Inflammatory macrophage treated with lipopolysaccharide for 1 hour (primary cell): ENCODE measurements at places on chromosomes 6 and 20.

DNA sequence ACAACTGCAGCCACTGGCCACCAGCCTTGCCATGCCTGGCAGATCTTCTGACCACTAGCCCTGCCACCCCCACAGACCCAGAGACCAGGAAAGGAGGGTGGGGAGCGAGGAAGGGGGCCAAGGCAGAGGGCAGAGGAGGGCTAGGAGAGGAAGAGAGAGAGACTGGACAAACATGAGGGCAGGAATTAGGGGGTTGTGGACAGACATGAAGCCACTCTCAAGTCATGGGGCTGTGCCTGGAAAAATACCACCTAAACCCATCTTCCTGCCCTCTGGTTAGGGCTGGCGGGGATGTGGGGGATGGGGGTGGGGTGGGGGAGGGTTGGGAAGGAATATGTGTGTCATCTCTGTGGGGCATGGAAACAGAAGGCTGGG is 1.4 kb upstream of the SLC29A1 start:
- no peak for DNase-seq

- no peak for DNase-seq
Observed at GRCh38 chr6:94372229-94372628, 952.9 kb upstream of the EPHA7 start.

DNA sequence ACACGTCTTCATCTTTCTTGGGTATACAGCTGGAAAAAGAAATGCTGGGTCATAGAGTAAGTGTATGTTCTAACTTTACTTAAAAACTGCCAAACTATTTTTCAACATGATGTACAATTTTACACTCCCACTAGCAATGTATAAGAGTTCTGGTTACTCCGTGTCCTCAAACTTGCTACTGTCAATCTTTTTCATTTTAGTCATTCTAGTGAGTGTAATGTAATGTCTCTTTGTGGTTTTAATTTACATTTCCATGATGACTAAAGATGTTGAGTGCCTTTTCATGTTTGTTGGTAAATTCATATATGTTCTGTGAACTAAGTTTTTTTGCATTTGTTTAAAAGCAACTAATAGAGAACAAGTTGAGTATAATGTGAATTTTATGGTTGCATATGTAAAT is 43.9 kb downstream of the ATG5 start:
- no peak for DNase-seq

GRCh38 chr6:120938164-120938875 is 396.0 kb downstream of the TBC1D32 start:
- DNase-seq, result no peak

DNA sequence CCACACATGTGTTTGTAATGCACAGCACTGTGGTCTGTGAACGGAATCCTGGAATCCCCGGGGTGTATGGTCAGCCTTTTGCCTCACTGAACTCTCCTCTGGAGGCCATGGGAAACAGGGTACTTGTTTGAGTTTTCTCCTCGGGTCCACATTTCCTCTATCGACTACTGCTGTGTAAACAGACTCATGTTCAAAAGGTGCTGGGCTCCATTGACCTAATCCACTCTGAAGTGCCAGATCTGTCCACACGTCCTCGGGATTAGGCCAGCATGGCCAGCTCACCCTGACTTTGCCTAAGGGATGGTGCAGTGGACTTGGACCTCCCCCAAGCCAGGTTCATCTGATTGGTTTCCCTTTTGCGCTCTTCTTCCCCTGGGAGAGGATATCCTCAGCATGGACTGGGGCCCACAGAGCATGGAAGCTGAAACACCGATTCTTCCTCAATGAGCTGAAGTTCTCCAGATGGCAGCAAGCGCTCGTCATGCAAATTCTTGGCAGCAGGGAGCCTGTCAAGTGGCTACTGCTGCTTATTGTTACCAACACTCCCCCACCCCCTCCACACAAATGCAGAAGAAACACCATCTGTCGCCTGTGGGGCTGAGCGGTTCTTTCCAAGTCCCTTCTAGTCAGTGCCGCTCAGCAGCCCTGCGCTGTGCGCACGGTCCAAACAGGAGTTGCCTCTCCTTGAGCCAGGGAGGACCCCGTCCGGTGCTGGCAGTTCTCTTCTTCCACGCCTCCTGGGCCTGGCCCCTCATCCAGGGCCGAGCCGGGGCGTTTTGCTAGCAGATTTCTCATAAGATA is 292.6 kb upstream of the MARCKS start:
- DNase-seq, result peak; percentile 51

GRCh38 chr6:53906103-53906502 is 111.3 kb downstream of the LRRC1 start:
- no peak for DNase-seq

GRCh38 chr6:42264162-42264851 is 46.6 kb upstream of the MRPS10 start:
- no peak for DNase-seq

DNA sequence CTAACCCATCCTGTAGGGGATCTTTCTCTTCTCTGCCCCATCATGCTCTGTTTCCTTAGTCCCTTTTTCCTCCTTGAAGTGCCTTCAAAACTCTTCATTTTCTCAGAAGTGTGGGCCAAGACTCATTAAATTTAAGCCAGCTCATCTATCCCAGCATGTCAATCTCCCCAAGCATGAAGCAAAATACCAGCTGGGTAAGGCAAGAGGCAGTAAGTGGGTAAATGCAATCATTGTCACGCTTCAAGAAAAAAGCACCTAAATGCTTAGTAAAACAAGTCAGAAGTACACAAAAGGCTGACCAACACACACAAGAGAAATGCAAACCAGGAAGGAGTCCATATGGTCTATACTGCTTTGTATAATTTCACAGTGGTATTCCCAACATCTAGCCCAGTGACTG is 61.5 kb downstream of the COL12A1 start:
- no peak for DNase-seq

DNA sequence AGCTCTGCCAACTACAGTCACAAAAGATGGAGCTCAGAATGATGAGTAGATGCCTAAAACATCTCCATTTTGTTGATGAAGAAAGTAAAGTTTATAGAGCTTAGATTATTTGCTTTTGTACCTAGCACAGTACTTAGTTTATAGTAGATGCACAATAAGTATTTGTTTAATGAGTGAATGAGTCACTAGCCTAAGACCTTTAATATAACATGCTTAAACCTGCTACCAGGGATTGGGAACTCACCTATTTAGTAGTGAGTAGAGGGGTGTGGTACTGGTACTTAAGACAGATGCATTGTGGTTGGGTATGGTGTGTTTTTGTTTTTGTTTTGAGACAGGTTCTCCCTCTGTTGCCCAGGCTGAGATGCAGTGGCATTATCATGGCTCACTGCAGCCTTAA is 35.8 kb downstream of the TRIM38 start:
- no peak for DNase-seq

DNA sequence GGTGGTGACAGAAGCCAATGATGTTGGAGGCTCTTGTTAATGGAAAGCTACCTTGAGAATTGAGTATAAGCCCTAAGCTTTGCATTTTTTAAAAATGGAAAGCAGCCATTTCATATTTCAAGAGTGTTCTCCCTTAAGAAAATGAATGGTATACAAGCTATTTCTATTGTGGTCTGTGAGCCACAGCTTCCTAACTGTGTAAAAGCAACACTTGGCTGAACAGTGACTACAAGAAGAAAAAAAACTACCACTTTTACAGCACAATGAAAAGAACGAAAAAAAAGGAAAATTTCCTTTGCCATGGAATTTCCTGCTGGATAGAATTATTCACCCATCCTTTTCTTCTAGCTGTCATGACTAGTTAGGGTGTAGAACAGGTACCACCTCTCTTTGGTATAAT is 397.1 kb upstream of the BTBD3 start:
- DNase-seq, result no peak

GRCh38 chr20:61192337-61192950 is 59.6 kb upstream of the CDH4 start:
- no peak for DNase-seq
